ENCODE measurements at places on chromosomes 13 and 19. TPM values are rescaled to one million over a fixed set of nuclear protein-coding genes. Genes with fewer than 3 reads are reported as not detected.

ZNF431 gene
- 23.3 TPM for total RNA-seq

BRSK1 gene
- 13.0 TPM for total RNA-seq

IL12RB1 gene
- total RNA-seq, result 13.4 TPM

TNFSF13B gene
- 2.7 TPM for total RNA-seq

CKM gene
- not detected for total RNA-seq

PTGIR gene
- total RNA-seq, result 32.4 TPM

TEX26 gene
- total RNA-seq, result not detected

FAM124A gene
- 0.19 TPM for total RNA-seq

ADM5 gene
- total RNA-seq, result 4.1 TPM

RXFP2 gene
- total RNA-seq, result not detected

UHRF1 gene
- 76.4 TPM for total RNA-seq

ZNF177 gene
- 3.8 TPM for total RNA-seq

ZNF541 gene
- 0.96 TPM for total RNA-seq

CRX gene
- not detected for total RNA-seq

CASP14 gene
- total RNA-seq, result not detected

NXNL1 gene
- not detected for total RNA-seq

PRTN3 gene
- not detected for total RNA-seq

IFNL2 gene
- total RNA-seq, result 0.46 TPM

CLEC17A gene
- total RNA-seq, result 0.29 TPM

ZNF491 gene
- total RNA-seq, result 2.4 TPM

CEACAM21 gene
- 41.7 TPM for total RNA-seq

IL11 gene
- 4.0 TPM for total RNA-seq

IGLON5 gene
- 1.1 TPM for total RNA-seq

C19orf12 gene
- 32.1 TPM for total RNA-seq

IZUMO4 gene
- 28.5 TPM for total RNA-seq

TEKTIP1 gene
- total RNA-seq, result 10.7 TPM

ELSPBP1 gene
- total RNA-seq, result not detected

DOCK6 gene
- 9.1 TPM for total RNA-seq

ZNF112 gene
- 0.07 TPM for total RNA-seq

CNFN gene
- total RNA-seq, result 0.53 TPM

HAUS5 gene
- total RNA-seq, result 55.3 TPM

ZNF568 gene
- total RNA-seq, result 17.9 TPM

ZNF790 gene
- 8.5 TPM for total RNA-seq

SKA3 gene
- 34.6 TPM for total RNA-seq

BABAM1 gene
- 96.1 TPM for total RNA-seq

All from activated T-cell treated with anti-CD3 and anti-CD28 coated beads, Interleukin-2, amount 50 U/mL, for 72 hours (primary cell).